GM10248 (cell line): ENCODE measurements at places on chromosomes 2 and 18.

DNA sequence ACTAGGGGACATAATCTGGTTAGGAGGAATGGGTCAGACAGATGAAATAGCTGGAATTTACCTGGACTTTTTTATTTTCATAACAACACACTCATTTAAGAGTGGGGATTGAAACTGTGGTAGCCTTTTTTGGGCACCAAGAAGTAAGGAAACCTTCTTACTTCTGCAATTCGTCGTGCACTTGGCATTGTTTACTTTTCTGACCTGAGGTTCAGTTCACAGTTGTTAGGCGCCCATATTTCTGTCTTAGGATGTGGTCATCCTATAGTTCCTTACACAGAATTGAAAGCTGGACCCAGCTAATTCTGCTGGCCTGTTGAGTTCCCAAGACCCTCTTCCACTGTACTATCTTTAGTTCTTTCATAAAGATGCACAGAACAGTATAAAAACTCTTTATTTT, 72.9 kb downstream of the TMX3 start:
- no peak for DNase-seq

GRCh38 chr2:161170958-161171932, 11.0 kb downstream of the TANK start:
- no peak for DNase-seq

DNA sequence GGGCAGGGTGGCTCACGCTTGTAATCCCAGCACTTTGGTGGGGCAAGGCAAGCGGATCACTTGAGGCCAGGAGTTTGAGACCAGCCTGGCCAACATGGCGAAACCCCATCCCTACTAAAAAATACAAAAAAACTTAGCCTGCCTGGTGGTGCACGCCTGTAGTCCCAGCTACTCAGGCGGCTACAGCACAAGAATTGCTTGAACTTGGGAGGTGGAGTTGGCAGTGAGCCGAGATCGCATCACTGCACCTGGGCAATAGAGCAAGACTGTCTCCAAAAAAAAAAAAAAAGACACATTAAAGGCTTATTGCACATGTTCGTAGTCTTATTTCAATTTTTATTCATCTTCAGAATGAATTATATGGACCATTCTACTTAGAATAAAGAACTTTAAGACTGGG, 110.2 kb downstream of the BMPR2 start:
- no peak for DNase-seq

GRCh38 chr2:17599617-17600016, 59.1 kb downstream of the VSNL1 start:
- no peak for DNase-seq

DNA sequence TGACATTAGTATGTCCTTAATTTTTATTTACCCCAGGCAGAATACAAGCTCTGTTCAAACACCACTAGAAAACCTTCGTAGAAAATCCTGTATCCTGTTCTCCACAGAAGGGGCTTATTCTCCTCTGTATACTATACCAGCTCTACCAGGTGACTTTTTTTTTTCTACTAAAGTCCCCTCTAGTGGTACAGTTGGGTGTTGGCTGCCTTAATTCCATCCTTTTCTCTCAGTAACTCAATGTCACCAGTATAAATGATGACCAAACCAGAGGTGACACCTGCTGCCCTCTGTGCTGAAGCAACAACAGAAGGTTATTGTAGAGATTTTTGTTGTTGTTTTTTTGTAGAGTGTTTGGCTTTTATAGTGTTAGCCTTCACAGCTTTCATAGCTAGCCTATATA, 1322.0 kb downstream of the LRP1B start:
- DNase-seq, result no peak

GRCh38 chr2:215466097-215466909, 30.4 kb upstream of the FN1 start:
- DNase-seq, result no peak

DNA sequence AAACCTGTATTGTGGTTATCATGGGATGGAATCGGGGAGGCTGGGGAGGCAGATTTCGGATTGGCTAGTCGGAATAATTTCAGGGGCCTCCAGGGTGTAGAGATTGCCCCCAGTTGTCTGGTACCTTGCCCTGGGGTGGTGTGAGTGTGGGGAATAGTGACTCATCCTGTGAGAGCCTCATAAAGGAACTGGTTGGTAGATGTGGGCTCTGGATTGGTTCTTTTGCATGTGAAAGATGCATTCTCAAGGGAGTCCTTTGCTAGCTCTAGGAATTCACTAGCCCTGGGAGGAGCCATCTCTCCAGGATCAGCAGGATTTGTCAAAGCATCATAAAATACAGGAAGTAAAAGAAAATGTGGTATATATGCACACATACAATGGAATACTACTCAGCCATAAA, 331.6 kb downstream of the SETBP1 start:
- DNase-seq, result no peak

- no peak for DNase-seq
Measured at GRCh38 chr2:121279476-121280220, 5.4 kb downstream of the TFCP2L1 start.

DNA sequence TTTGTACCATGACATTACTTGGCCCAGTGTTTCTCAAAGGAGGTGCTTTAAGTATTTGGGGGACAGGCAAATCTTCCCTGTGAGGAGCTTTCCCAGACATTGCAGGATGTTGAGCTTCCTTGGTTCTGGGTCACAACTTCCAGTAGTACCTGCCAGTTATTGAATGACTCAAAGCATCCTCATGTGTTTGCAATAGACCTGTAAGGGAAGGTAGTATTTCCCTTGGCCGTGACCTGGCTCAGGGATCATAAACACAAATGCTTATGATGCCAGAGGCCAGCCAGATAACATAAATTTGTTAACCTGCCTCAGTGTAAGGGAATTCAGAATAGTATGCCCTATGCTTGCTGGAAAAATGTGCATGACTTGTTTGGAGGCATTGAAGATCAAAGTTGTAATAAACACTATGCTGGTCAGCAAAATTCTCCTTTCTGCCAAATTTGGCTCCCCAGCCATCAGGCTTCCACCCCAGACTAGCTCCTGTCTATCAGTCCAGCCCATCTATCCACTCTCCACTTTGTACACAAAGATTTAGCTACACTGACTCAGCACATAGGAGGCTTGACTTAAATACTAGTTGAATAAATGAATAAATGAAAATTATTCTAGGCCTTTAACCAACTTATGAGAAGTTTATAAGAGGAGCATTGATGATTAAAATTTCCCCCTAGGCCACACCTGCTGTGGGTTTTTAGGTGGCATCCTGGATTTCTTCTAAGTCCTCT, 102.0 kb upstream of the EFEMP1 start:
- no peak for DNase-seq

DNA sequence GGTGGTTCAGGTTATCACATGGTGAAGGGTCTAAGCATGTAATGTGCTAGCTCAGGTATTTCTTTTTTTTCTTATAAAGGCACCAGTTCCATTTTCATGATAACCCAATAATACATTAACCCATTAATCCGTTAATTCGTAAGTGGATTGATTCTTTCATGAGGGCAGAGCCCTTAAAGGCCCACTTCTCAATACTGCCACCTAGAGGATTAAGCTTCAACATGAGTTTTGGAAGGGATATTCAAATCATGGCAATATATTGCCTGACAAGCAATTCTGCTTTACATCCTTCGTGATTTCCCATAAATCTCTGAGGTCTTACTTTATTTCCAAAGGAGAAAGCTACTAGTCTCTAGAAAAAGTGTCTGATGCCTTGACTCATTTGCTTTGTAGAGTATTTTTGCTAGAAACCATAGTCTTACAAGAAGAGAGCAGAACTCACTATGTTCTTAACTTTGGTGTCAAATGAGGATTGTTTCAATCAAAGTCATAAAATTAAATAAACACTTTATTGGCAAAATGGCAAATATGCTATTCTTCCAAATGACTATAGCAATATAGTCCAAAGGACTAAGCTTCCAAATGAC, 271.3 kb downstream of the KCNS3 start:
- peak; percentile 37 for DNase-seq

GRCh38 chr2:19355931-19356544, 2.4 kb downstream of the OSR1 start:
- DNase-seq, result peak; percentile 14

DNA sequence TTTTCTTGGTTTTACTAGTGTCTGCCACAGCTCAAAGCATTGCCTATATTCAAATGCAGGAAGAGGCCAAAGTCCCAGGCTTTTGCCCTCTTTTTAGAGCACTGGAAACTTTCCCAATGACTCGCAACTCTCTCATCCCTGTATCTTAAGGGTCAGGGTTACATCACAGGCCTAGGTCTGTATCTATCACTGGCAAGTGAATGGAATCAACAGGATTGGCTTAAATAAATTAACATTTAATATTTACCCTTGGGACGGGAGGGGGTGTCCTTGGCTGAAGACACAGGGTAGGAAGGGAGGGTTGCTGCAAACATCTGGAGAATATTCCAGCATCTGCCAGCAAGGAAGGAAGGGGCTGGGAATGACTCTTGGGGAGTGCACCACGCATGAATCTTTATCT, 242.6 kb downstream of the SLC4A3 start:
- DNase-seq, result no peak

GRCh38 chr2:188786368-188786841, 187.8 kb upstream of the COL3A1 start:
- DNase-seq, result no peak

- no peak for DNase-seq
Measured at GRCh38 chr2:131488306-131489205, 3.6 kb downstream of the MZT2A start.

- no peak for DNase-seq
Measured at GRCh38 chr18:10400534-10401307, 53.7 kb upstream of the APCDD1 start.

DNA sequence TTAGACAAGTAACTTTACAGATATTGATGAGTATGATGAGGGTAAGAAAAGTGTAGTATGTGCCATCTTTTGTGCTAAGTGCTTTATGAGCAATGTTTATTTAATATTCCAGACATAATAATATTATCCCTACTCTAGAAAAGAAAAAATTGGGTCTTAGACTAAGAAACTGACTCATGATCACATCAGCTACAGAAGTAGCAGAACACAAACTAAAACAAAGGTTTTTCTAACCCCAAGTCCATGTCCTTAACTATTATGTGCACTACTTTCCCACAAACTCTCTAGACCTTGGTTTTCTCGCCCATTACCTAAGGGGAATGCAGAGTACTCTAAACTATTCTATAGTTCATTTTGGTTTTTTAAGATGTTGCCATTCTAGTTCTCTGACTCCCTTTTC, 64.5 kb downstream of the BAZ2B start:
- no peak for DNase-seq

- no peak for DNase-seq
Measured at GRCh38 chr18:26135548-26135947, 1.9 kb downstream of the PSMA8 start.

GRCh38 chr2:112529757-112530156, 12.5 kb upstream of the POLR1B start:
- no peak for DNase-seq

DNA sequence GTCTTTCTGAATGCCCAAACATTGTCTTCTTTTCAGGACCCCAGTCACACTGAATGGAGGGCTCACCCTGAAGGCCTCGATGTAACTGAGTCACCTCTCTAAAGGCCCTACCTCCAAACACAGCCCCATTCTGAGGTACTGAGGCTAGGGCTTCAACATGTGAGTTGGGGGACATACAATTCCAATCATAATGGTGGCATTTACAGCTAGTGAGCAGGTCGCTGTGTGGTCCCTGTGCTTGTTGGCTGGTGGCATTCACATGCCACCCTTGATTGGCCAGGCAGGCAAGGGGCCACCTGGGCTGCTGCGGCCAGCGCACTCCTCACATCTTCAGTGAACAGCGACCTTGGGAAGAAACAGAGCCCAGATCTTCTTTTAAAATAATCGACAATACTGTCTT, 30.7 kb downstream of the AMER3 start:
- no peak for DNase-seq

GRCh38 chr2:43838560-43839267, at the start of the genes ABCG5 and ABCG8:
Gene ABCG5 (minus strand): TSS chr2:43838839. CDS start chr2:43838679, 160 bp downstream.
Gene ABCG8 (plus strand): TSS chr2:43838971. CDS start chr2:43839054, 83 bp downstream.
- DNase-seq, result peak; percentile 13

DNA sequence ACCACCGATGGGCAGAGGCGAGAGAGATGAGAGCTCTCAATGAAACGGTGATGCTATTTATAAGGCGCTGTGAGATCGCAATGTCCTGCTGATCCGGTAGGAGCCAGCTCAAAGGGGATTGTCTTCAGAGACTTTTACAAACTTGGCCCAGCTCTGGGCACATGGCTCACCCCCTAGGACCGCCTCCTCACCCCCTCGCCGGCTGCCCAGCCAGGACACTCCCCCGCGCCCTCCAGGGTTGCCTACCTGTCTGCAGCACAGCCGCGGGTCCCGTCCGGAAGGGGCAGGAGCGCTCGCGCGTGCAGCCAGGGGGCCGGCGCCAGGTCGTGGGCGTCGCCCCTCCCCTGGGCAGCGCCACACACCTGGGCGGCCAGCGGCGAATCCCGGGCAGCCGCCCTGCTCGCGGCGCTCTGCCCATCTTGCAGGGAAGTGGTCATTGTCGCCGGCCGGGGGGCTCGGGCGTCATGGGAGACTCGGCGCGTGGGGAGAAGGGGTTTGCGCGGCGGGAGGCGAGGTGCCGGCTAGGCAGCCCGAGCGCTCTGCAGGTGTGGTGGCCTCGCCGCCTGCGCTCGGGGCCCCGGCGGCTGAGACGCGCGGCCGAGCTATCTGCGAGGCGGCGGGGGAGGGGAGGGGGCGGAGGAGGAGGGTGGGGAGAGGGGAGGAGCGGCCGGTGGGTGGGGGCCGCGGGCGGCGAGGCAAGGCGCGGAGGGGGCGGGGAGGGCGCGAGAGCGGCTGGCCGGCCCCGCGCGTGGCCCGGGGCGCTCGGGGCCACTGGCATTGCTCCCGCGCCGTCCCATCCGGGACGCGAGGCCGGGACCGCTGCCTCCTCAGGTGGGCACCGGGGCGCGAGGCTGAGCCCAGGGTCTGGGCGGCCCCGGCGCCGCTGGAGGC, at the start of gene GRB14:
Gene GRB14 (minus strand): TSS at position 610 of the 891 bp plus-strand sequence. CDS start 173 bp downstream, at position 437.
- DNase-seq, result no peak

- no peak for DNase-seq
Measured at GRCh38 chr2:157440404-157441071, 3.4 kb downstream of the CYTIP start.

DNA sequence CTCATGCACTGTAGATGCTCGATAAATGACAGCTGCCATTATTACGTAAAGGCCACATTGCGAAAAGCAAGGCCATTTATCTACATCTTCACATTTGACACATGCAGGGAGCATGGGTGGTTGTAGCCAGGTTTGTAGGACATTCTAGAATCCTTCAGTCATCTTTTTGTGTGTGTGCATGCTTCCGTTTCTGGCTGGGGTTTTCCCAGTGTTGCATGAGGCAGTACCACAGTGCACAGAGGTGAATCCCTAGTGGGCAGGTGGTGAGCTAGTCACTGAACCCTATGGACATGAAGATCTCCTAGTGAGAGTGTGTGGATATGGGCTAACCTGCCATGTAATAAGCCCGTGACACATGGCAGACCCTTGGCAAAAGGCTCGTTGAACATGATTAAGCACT, 151.8 kb upstream of the SLC14A2 start:
- no peak for DNase-seq

DNA sequence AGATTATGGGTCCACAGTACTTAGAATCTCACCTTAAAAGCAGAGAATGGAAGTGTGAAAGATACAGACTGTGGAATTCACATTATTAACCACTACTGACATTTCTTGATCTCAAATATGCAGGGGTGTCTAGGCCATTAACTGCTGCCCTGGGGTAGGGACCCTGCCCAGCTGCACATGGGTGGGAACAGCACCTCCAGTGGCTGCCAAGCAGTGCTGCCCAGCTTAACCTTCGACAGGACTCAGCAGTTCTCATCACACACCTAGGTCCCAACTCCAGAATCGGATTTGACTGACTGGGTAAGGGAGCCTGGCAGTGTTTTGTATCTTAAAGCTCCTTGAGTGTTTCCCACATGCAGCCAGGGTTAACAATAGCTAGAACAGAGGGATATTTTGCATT, 14.9 kb downstream of the ERFE start:
- no peak for DNase-seq
